Neural crest cell (in vitro differentiated cells): ENCODE measurements at places on chromosomes 16 and 17. TPM values are rescaled to one million over a fixed set of nuclear protein-coding genes. Genes with fewer than 3 reads are reported as not detected.

Gene CNGB1
- 0.21 and 0.57 TPM in 2 replicates for total RNA-seq

Gene EMP2
- total RNA-seq: 23.4 and 28.1 TPM in 2 replicates

Gene UNC13D
- total RNA-seq: 1.1 and 3.1 TPM in 2 replicates

Gene USP31
- total RNA-seq: 13.7 and 15.2 TPM in 2 replicates

Gene SMPD3
- 3.2 and 3.8 TPM in 2 replicates for total RNA-seq

Gene HBQ1
- 1.8 and 2.9 TPM in 2 replicates for total RNA-seq

DNA sequence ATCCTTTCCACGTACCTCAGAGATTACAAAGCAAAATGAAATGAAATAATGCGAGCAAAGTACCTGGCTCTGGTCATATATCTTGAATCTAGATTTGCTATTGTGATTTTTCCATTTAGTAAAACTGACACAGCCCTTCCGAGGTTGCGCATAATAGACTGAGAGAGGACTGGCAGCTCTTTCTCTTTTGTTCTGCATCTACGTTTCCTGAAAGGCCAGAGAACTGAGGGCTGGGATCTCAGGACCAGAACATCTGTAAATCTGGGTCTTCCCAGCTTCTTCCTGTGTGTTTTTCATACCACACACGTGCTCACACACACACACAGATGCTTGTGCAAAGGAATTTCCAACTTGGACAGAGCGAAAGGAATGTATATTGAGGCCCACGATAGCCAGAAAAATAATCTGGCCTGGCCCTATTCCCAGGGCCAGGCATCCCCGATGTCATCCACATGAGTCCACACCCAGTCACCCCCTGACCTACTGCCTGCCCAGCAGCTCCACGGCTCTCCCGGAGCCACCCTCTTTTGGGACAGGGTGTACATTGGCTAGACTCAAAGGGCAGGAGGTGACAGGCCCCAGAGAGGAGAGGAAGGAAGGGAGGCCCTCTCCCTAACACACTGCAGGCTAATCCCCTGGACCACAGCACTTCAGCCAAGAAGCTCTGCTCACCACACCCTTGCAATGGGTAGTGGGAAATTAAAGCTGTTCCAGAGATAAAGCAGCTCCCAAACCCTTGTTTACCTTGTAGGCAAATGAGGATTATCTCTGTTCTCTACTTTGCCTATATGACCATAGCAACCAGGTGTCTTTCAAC, 41.8 kb downstream of the NOL11 start:
- DNase-seq: no peak
- no peaks in the 10 kb centered on the region for H3K27me3 ChIP-seq
- no peak overlapping the region for H3K4me3 ChIP-seq
- H3K27ac ChIP-seq: no peak overlapping the region
- H3K4me1 ChIP-seq: no peaks in the 10 kb centered on the region

DNA sequence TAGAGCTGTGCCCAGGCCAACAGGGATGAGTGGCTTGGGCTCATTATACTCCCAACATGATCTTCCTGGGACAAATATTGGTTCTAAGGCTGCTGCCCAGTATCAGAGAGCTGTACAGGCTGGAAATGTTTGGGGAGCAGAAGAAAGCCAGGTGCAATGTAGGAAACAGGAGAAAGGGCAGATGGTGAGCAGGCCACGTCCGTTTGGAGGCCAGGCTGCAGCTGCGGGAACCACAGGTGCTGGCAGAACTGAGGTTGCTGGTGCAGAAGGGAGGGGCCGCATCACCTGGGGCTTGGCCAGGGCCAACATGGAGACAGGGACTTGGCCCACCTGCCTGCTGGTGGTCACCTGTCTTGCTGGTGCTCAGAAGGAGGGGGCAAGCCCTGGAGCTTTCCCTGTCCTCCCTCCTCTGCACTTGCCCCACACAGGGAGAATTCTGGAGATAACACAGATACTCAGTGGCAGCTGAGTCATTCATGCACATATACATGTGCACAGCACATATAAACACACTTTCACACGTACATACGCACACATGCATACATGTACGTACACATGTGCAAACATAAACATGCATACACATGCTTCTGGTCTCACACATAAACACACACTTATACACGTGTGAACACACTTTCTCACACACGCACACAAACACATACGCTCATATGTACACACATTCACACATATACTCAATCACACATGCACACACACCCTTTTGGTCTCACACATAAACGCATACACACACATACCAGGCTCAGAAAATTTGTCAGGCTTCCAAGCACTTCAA, 67.7 kb downstream of the WSCD1 start:
- no peaks in the 10 kb centered on the region for H3K27me3 ChIP-seq
- DNase-seq: no peak
- H3K4me1 ChIP-seq: peaks cover 14% of the 10 kb centered on the region

- H3K27ac ChIP-seq: no peak overlapping the region
- no peaks in the 10 kb centered on the region for H3K4me1 ChIP-seq
- no peak for DNase-seq
- H3K36me3 ChIP-seq: no peaks in the 10 kb centered on the region
- H3K4me3 ChIP-seq: no peak overlapping the region
Measured at GRCh38 chr17:12290207-12290606, 269.5 kb downstream of the MAP2K4 start.

DNA sequence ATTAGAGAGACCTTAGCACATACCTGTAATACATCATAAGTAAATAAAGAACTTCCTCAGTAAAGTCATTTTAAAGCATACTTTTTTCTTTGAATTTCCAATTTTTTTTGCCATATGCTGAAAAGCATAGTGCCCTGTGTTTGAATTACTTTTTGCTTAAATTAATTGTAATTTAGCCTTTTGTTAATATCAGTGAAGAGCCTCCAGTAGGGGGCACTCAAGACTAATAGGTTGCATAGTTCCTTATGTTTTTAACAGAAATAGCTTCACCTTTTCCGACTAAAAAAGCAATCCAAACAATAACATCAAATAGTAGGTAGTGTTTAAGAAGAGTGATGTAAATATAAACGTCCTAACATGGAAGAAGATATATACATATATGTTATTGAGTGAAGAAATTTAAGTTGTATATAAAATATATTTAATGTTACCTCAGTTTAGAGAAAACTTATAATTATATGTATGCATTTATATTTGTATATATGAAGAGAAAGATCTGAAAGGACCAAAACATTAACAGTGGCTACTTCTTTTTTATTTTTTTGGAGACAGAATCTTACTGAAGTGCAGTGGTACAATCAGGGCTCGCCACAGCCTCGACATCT, 18.6 kb downstream of the RAD51C start:
- peak; percentile 54 for DNase-seq
- H3K4me3 ChIP-seq: no peak overlapping the region
- no peaks in the 10 kb centered on the region for H3K27me3 ChIP-seq
- H3K36me3 ChIP-seq: peaks cover 2% of the 10 kb centered on the region
- no peak overlapping the region for H3K27ac ChIP-seq
- H3K4me1 ChIP-seq: no peaks in the 10 kb centered on the region

DNA sequence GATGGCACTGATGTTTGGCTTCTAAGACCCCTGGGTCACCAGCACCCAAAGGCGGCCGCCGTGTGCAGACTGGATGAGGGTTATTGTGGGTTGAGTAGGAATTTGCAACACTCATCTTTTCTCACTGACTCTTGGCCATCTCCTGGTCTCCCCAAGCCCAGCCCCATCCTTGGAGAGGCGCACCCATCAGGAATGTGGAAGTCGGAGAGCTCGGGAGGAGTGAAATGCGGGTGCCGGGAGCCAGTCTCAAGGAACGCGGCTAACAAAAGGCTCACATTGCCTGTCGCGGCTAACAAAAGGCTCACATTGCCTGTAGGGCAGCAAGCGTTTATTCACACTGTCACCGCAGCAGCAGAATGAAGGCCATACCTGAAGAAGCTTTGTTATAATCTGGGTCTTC, 248.6 kb downstream of the FOXL1 start:
- H3K4me3 ChIP-seq: no peak overlapping the region
- peaks cover 25% of the 10 kb centered on the region for H3K4me1 ChIP-seq
- H3K27ac ChIP-seq: peak overlapping the region; percentile 51
- no peaks in the 10 kb centered on the region for H3K36me3 ChIP-seq

DNA sequence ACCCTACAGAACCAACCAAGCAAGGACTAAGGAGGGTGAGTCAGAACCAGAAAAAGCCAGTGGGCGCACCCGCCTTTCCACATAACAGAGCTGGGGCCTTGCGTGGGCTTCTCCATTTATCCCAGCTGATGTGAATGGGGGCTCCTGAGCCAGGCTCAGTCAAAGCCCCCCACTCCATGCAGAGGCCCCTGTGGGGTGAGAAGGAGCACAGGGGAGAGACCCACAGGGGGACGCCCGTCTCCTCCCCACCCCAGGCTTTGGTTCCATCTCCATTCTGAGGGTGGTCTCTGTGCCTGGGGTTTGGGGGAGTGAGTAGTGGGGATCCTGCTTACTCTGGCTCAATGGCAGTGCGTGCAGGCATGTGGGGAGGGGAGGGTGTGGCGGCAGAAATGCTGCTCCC, 210.1 kb upstream of the TNRC6C start:
- H3K27me3 ChIP-seq: no peaks in the 10 kb centered on the region
- no peak overlapping the region for H3K4me3 ChIP-seq

DNA sequence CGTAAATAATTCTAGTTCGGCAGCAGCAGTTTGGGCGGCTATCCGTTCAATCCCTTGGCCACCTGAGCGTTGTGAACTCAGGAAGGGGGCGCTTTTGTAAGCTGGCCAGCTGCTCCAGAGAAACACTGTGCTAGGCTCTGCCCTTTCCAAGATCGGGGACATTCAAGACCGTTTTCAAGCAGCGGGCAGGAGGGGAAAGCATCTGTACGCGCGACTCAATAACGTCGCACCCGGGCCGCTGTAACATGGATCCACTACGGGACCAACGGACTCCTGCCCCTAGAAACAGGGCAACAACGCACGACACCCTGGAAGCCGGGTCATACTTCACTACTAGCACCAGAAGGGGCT, 463 bp downstream of the TOP2A start:
- H3K27ac ChIP-seq: peak overlapping the region; percentile 96
- peaks cover 7% of the 10 kb centered on the region for H3K36me3 ChIP-seq
- peaks cover 42% of the 10 kb centered on the region for H3K4me1 ChIP-seq
- DNase-seq: no peak
- no peaks in the 10 kb centered on the region for H3K27me3 ChIP-seq
- H3K4me3 ChIP-seq: peak overlapping the region; percentile 90

DNA sequence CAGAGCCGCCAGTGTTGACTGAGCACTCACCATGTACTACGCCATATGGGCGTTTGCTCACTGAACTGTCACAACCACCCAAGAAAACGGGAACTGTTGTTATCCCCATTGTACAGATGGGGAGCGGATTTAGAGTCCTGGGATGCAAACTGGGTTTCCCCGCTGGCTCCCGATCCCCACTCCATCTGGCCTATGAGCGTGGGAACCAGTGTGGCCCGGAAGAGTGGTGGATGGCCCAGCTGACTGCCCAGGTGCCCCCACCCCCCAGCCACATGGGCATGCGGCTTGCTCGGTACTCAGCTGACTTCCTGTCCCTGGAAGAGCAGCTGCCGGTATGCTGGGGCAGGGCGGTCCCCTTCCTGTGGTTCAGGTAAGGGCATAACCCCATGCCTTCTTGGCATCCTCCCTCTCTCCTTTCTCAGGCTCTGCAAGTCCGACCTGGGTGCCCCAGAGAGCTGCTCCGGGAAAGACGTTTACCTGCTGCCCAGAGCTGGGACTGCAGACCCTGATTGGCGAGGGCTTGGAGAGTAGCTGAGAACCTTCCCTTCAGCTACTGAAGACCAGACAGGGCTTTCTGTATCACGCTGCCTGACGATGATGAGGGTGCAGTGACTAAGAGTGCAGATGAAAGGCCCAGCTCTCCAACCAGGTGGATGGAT, 16.2 kb downstream of the SOCS3 start:
- H3K36me3 ChIP-seq: no peaks in the 10 kb centered on the region
- peaks cover 21% of the 10 kb centered on the region for H3K27me3 ChIP-seq
- H3K4me3 ChIP-seq: no peak overlapping the region
- no peak for DNase-seq
- H3K27ac ChIP-seq: no peak overlapping the region

DNA sequence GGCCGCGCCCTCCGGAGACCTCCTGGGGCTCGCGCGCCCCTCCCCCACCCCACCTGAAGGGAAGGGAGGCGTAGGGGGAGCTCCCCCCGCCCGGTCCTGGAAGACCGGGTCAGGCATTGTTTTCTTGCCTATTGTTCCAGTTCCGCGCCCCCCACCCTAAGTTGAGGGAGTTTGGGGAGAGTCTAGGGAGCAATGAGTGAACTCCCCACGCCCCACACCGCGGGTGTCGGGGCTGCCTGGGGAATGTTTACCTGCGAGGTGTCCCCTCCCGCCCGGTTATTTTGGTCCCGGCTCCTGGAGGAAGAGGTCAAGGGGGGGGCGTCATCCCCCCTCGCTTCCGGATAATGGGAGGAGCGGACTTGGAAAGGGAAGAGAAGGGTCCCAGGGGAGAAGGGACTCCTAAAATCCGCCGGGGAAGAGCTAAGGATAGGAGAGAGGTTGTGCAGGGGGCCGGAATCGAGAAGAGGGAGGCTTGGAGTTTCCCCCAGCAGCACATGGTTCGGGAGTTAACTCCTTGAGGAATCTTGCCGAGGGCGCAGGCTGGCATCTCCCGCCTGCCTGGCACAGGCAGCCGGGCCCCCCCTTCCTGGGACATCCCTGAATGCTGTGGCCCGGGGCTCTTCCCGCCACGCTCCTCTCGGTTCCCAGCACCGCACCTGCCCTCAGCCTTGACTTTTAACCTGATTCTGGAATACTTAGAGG, 881 bp downstream of the MLLT6 start:
- H3K4me1 ChIP-seq: peaks cover 54% of the 10 kb centered on the region
- H3K27ac ChIP-seq: no peak overlapping the region
- peak overlapping the region; percentile 93 for H3K4me3 ChIP-seq
- H3K36me3 ChIP-seq: peaks cover 9% of the 10 kb centered on the region

- H3K4me3 ChIP-seq: no peak overlapping the region
- H3K27me3 ChIP-seq: peaks cover 59% of the 10 kb centered on the region
- no peak for DNase-seq
- H3K4me1 ChIP-seq: no peaks in the 10 kb centered on the region
- no peaks in the 10 kb centered on the region for H3K36me3 ChIP-seq
- no peak overlapping the region for H3K27ac ChIP-seq
Measured at GRCh38 chr16:88939972-88940861, 36.8 kb downstream of the CBFA2T3 start.

GRCh38 chr17:18191236-18191667, 7.6 kb downstream of the ALKBH5 start:
- H3K27ac ChIP-seq: peak overlapping the region; percentile 20
- H3K4me1 ChIP-seq: peaks cover 44% of the 10 kb centered on the region
- H3K27me3 ChIP-seq: no peaks in the 10 kb centered on the region
- H3K4me3 ChIP-seq: peak overlapping the region; percentile 3

GRCh38 chr17:79788989-79789942, 7.6 kb downstream of the CBX8 start:
- H3K4me1 ChIP-seq: peaks cover 31% of the 10 kb centered on the region
- H3K36me3 ChIP-seq: peaks cover 3% of the 10 kb centered on the region
- H3K4me3 ChIP-seq: peak overlapping the region; percentile 88
- no peak overlapping the region for H3K27ac ChIP-seq

DNA sequence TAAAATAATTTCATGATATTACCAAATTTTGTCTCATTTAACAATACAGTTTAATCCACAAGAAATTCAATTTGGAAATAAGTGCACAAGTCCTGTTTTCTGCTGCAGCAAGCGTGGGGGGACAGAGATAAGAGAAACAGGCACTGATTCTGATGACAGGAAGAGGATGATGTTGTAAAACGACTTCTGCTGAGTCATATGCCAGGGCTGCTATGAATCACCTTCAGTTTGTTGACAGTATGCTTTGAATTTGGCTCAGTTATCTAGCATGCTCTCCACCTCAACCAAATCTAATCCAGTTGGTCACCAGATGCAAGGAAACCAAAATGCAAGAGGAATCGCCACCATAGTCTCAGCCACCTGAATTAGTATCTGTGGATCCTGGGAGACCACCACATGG, 244.1 kb upstream of the MON1B start:
- H3K27ac ChIP-seq: no peak overlapping the region
- DNase-seq: no peak
- no peak overlapping the region for H3K4me3 ChIP-seq
- H3K4me1 ChIP-seq: no peaks in the 10 kb centered on the region
- no peaks in the 10 kb centered on the region for H3K36me3 ChIP-seq

GRCh38 chr16:6247775-6248174, 1084.9 kb upstream of the RBFOX1 start:
- H3K4me3 ChIP-seq: no peak overlapping the region
- no peak for DNase-seq
- no peaks in the 10 kb centered on the region for H3K36me3 ChIP-seq
- H3K4me1 ChIP-seq: peaks cover 19% of the 10 kb centered on the region
